ENCODE measurements at places on chromosomes 4 and X.
A peak's percentile ranks its signal among the peaks of the same experiment; 100 is the strongest.

GRCh38 chrX:8679550-8679949 is 52.4 kb downstream of the ANOS1 start:
- no peak for DNase-seq

- no peak for DNase-seq
Observed at GRCh38 chrX:27445438-27445837, 17.7 kb downstream of the PPP4R3C start.

DNA sequence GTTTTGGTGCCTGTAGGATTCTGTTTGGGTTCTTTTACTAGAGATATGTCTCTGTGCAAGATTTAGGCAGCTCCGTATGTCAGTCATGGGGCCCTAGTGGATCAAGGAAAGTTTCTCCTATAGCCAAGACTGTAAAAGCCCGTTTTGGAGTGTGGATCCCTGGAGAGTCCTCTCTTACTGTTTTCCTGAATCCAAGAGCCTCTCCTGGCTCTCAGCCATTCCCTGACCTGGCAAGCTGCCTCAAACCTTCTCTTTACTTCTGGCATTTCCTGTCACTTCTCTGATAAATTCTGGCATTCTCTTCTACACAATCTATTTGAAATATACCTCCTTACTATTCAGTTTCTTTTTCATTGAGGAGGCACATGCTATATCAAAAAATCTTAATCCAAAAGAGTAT is 41.4 kb downstream of the DCAF12L2 start:
- DNase-seq = no peak

DNA sequence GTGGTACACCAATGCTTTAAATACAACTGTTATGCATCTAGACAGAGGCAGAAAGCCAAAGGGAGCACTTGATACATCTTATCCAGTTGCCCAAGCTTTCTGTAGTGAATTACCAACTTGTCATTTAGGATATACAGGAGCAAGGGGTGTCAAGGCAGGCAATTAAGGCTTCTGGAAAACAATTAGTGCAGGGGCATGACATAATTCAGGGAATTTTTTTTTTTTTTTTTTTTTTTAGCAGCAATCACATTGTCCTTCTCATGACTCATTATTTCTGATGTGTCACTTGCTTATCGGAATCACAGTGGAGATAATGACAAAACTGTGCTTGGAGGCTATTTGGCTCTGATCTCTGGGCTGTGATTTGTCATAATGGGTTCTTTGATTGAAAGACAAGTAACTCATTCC is 259.5 kb downstream of the ARHGAP24 start:
- DNase-seq = no peak

- peak; percentile 7 for DNase-seq
Observed at GRCh38 chrX:50812995-50813842, 775 bp downstream of the SHROOM4 start.

Data from D341Med (cell line).